ENCODE measurements at places on chromosomes 13 and 19.

GRCh38 chr13:85799097-85799582, at the start of gene SLITRK6:
Gene SLITRK6, minus strand, starts transcription at chr13:85799419. Its CDS starts 2,911 bp downstream, at chr13:85796508.
- DNase-seq, result peak; percentile 18

DNA sequence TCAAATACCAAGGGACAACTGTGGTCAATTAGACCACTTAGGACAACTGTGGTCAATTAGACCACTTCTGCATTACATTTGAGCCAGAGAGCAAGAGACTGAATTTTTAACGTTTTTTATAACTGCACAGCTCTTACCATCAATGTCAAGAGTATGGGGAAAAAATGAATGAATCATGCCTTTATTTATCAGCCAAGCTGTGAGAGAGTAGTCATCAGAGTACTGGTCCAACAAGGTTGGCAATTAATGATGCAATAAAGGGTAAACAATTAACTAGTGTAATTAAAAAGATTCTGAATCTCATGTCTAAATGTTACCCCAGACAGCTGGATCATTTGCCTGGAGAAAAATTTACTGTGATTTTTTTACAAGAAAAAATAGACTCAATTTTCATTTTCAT, 381.1 kb downstream of the LIG4 start:
- DNase-seq, result no peak

- DNase-seq, result no peak
Measured at GRCh38 chr19:36963280-36963679, 47.1 kb downstream of the ZNF568 start.

DNA sequence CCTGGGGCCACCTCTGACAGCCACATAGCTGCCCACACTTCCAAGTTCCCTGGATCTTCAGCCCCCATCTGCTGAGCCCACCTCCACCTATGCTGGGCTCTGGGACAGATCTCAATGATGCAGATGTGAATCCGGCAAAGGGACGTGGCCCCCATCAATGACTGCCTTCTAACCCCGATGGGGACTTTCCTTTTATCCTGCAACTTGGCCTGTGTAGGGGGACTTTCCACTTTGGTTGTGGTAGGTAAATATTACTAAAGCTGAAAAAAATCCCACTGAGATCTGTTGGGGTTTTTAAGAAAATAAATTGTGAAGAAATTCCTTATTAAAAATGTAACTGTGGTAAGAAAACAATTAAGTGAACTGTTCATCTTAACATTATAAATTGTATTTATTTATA, 20.8 kb upstream of the ASPDH start:
- no peak for DNase-seq

DNA sequence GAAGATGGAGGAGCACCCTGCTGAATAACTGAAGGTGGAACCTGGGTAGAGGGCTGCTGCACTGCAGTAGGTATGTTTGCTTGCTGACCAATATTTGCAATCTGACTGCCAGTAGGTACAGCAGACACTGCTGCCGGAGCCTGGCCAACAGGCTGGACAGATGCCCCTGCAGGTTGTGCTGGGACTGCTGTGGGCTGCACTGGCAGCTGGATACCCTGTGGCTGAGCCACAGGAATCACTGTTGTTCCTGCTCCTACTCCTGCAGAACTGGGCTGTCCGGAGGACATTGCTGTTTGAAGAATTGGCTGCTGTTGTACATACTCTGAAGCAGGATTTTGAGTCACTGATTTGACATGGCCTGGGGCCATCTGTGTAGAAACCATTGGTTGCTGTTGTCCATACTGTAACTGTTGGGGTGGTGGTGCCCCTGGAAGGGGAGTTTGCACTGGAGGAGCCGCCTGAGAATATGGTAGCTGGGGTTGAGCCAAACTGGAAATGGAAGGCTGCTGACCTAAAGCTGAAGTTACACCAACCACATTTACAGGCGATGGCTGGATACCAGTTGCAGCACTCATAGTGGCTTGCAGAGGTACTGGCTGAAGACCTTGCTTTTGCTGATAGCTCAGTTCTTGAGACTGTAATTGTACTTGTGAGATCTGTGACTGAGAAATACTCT, 2.2 kb downstream of the TSC22D1 start:
- no peak for DNase-seq

DNA sequence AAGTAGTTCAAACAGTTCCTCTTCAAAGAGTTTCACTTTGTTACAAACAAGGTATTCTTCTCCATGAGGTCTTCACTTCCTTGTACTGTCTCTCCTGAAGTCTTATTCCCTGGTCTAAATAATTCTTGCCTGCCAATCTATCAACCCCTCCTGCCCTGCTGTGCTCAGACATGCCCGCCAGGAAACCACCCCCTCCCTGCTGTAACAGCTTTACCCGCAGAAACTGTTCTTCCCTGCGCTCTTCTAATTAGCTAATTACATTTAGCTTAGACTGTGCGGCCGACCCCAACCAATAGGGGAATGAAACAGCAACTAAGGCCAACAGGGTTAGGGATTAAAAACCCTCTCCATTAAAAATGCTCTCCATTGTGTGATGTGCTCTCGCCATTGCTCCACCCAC, 46.7 kb downstream of the ZNF846 start:
- DNase-seq, result no peak
